ENCODE measurements at places on chromosomes 2 and 18.

GRCh38 chr2:164793529-164793928, 48.1 kb downstream of the COBLL1 start:
- no peak for DNase-seq

DNA sequence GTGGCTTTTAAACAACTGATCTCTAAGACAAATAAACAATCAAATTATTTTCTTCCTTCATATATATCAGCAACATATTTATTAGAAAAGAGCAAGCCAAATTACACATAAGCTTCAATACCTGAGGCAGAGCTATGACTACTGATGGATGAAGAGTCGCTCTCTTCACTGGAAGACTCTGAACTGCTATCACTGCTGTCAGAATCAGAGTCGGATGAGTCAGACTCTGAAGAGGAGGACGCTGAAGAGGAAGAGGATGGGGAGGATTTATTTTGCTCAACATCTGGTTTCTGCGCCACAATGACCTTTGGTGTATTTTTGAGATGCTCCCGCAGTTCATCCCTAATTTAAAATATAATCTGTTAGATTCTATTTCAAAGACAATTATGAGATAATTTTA, 56.7 kb downstream of the CWC22 start:
- no peak for DNase-seq

- peak; percentile 29 for DNase-seq
These were observed 33.1 kb downstream of the DNMT3A start for GRCh38 chr2:25308599-25308998.

GRCh38 chr2:241496904-241497877, 11.2 kb downstream of the STK25 start:
- DNase-seq, result no peak

- no peak for DNase-seq
These were observed 35.4 kb upstream of the COL6A3 start for GRCh38 chr2:237449193-237449881.

DNA sequence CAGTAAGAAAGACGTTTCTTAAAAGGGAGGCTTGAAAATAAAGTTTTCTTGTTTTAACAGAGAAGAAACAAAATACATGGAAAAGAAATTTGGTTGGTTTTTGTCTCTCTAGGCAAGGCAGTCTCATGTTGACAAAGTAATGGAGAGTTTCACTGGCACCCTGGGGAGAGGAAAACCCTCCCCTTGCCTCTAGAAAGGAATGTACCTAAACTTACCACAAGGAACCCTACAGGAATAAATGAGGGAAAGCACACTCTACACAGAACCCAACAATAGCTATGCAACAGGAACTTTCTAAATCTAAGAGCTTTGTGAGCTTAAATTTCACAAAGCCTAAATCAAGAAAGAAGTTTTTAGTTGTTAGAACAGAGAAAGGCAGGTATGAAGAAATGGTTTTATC, 37.0 kb downstream of the FIGN start:
- DNase-seq, result no peak

DNA sequence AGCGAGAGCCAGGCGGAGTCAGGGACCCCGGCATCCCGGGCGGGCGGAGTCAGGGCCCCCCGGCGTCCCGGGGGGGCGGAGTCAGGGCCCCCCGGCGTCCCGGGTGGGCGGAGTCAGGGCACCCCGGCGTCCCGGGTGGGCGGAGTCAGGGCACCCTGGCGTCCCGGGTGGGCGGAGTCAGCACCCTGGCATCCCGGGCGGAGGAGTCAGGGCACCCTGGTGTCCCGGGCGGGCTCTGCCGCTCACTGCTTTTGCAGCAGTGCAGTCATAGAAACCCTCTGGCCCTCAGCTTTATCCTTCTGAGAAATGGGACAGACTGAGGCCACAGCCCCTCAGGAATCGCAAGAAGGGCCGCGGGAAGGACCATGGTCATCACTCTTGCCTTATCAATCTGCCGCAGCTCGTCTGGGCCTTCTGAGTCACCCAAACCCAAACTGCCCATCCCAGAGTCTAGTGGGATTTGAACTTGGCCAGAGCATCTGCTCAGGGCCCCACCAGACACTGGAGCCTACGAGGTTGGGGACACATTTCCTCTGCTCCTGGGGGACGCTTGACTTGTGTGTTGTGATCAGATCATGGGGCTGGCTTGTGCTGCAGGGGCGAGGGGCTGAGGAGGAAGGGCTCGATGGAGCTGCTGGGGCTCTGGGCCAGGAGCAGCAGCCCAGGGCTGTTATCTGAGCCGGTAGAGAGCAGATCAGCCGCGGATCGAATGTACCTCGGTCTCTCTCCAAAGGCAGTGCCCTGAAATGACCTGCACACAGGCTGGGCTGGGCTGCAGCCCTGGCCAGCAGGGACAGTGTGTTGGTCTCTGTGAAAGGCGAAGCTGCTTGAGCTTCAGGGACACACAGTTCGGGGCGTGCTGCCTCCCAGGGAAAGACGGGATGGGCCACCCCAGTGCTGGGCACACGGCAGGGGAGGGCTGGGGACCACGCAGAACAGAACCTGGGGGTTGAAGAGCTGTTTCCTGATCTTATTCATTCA, 290.1 kb upstream of the HDAC4 start:
- DNase-seq, result peak; percentile 40

DNA sequence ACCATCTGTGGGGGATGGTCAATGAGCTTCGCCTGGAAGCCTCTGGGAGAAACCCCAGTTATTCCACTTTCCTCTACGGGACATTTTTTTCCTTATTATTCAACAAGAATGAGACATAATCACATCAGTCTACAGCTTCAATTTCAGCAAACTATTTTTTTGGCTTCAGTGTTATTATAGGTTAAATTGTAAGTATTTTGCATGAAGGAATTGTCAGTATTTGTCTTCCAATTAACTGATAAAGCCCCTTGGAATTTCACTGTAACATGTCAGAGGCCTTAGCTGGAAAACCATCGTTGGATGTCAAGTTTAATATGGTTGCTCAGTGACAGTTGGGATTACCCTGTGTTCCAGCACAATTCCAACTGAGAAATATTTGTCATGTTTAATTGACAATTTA, 480.9 kb upstream of the CHST9 start:
- no peak for DNase-seq

DNA sequence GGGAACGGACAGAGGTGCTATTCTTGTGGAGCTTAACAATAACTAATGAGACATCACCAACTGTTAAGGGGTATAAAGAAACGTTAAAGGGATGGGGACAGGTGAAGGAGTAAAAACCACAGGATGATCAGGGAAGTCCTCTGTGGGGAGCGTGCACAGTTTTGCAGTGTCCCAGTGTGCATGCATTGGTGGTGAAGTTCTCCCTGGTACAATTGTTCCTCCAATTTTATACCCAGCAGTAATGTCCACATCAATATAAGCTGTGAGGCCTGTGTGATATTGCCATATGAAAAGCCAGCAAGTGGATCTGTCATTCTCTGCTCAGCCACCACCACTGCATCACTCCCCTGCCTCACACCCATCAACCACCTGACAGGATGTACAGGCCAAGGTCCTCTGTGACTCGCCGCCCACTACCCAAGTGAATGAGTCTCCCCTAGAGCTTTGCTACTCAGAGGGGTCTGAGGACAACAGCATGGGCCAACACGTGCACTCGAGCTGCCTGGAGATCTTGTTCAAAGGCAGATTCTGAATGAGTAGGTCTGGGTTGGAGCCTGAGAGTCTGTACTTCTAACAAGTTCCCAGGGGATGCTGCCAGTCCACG, 4.6 kb downstream of the MLPH start:
- DNase-seq, result no peak

DNA sequence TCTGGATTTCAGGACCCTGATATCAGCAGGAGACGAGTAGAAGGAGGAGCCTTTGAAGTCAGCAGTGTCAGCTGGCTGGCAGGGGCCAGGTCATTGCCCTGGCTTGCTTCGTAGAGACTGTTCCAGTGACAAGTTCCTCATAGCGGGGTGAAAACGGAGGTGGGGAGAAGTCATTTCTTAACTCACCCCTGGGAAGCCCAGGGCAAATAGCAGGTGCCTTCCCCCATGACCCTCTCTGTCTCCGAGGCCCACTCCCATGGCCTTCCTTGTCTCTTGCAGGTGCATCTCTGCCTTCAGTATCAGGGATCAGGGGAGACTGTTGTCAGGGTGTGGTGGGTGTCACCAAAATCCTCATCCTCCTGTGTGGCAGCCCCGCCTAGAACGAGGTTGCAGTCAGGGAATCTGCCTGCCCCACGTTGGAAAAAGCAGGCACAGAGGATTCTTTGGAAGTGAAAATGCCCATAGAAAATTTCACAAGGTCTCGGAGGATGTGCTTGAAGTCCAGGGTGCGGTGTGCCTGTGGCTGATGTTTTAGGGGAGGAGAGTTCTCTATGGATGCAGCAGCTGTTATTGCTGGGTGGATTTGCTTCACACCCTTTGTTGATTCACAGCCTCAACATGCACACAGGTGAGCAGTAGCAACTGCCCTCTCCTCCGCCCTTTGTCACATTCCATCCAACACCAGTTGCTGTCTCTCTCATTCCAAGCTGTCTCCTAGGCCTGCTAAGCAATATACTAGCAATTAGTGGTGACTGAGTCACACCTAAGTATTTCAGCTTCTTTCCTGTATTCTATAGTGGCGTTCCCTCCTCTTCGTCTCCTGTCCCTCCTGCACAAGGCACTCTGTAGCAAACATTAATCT, 142.6 kb upstream of the FHL2 start:
- DNase-seq, result no peak

DNA sequence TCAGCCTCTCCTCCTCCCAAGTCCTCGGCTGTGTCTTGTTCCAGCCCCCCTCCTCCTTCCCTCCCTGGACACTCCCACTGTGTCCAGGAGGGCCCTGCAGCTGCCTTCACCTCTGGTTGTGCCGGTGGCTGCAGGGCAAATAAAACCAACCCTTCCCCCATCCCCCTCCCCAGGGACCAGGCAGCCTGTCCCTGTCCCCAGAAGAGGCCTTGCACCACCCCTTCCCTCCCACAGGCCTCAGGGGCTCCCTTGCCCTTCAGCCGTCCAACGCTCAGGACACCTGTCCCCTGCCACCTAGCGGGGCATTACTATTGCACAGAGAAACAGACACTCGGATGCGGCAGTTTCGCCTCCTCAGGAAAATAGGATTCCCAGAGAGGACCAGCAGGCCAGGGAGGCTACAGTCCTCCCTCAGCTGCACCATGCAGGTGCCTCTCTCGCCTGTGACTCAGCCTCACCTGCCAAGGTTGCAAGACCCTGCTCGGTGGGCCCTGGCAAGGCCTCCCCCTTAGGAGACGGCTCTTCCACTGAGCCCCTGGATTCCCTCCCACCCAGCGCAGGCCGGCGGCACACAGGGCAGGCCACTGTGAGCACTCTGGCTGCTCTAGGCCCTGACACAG, 5.5 kb upstream of the GPC1 start:
- DNase-seq, result no peak

- DNase-seq, result no peak
These were observed 209.9 kb downstream of the SEPTIN10 start for GRCh38 chr2:109403841-109404201.

DNA sequence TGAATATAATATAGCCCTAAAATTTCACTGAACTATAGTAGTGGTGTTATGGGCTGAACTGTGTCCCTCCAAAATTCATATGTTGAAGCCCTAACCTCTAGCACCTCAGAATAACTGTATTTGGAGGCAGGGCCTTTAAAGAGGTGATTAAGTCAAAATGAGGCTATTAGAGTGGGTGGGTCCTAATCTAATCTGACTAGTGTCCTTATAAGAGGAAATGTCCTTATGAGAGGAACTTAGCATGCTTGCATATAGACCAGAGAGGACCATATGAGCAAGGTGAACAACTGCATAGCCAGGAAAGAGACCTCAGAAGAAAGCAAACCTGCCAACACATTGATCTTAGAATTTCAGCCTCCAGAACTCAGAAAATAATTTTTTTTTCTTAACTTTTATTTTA, 238.4 kb downstream of the ZEB2 start:
- no peak for DNase-seq

DNA sequence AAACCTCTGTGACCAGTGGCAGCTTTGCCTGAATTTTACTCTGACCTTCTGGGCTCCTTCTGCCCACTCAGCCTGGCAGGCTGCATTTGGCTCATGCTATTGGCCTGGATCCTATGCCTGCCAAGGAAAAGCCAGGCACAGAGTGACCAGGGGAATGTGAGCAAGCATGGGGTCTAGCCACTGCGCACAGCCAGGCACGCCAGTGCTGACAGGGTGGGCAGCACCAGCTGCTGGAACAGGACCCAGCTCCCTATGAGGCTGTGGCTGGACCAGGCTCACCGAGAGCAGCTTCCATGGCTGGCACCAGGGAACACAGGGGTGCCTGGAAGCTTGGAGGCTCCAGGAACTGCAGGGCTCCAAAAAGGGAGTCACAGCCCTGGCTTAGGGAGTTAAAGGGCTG, 311.5 kb upstream of the SYT4 start:
- no peak for DNase-seq

GRCh38 chr18:39741755-39742466, 2176.3 kb upstream of the CELF4 start:
- DNase-seq, result no peak

DNA sequence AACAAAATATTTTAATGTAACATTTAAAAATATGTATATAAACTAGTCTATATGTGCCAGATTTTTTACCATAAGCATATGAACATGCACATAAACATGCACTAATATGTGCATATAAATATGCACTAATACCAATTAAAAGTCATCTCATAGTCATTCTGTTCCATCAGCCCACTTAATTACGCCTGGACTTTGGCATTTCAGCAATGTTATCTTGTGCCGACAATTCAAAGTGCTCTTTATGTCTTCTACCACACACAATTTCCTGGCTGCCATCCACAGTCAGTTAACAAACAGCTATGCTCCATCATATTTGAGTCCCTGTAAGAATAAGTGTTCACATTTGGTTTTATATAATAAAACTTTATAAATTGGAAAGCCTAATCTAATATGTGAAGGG, 92.6 kb upstream of the TSPYL6 start:
- DNase-seq, result no peak

DNA sequence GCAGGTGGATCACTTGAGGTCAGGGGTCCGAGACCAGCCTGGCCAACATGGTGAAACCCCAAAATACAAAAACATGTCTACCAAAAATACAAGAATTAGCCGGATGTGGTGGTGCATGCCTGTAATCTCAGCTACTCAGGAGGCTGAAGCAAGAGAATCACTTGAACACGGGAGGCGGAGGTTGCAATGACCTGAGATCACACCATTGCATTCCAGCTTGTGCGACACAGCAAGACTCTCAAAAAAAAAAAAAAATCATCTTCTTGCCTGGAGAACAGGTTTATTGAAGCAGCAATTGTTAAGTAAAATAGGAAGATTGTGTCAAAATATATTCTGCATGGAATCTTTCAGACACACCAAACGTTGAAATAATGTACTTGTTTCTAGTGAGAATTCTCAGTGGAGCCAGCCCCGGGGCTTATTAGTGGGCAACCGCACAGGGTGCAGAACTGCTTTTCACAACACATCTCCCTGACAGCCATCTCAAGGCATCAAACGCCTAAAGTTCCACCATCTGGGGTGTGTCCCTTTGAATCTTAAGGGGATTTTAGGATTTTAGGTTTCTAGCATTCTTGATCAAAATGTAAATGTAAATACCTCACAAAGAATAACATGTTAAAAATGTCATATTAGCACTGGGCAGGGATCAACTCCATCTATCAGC, 28.6 kb upstream of the PPP4R1 start:
- no peak for DNase-seq

DNA sequence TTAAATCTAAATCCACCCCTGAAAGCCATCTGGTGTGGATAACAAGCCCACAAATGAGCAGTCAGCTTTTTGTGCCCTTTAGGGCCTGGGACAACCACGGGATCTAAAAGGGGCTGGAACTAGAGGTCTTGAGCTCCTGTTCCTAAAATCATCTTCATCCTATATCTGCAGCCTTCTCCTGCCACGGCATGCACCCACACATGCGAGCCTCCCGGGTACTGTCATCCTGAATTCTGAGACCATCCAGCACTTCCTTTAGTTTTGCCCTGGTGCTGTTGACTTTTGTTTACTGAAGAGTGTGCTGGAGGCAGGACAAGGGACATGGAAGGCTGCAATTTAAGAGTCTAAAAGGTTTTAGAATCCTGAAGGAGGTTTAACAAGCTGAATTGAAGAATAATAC, 183.2 kb downstream of the FAM210A start:
- no peak for DNase-seq
